ENCODE measurements at places on chromosomes 2 and 18.

- DNase-seq: no peak
Observed at GRCh38 chr2:40964509-40965250, 512.8 kb upstream of the SLC8A1 start.

GRCh38 chr2:222232372-222232771 lies 66.4 kb downstream of the PAX3 start:
- DNase-seq: no peak

DNA sequence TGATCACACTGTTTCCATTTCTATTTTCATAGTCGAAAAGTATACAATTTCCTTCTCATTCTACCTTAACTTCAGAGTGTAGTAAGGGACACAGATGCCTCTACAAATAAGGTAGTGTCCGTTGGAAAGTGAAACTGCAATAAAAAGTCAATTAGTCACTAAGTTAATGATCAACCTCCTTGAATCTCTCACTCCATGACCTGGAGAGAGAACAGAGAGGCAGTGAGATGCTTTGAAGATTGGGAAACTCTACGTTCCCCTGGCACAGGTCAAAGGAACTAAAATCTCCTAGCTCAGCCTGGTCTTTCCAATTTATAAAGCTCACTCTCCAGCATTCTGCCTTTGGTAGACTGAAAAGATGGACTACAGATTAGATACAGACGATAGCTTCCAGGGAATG lies 153.8 kb upstream of the ACAA2 start:
- DNase-seq: no peak

GRCh38 chr2:74399785-74400184 lies 19.7 kb upstream of the DCTN1 start:
- no peak for DNase-seq

DNA sequence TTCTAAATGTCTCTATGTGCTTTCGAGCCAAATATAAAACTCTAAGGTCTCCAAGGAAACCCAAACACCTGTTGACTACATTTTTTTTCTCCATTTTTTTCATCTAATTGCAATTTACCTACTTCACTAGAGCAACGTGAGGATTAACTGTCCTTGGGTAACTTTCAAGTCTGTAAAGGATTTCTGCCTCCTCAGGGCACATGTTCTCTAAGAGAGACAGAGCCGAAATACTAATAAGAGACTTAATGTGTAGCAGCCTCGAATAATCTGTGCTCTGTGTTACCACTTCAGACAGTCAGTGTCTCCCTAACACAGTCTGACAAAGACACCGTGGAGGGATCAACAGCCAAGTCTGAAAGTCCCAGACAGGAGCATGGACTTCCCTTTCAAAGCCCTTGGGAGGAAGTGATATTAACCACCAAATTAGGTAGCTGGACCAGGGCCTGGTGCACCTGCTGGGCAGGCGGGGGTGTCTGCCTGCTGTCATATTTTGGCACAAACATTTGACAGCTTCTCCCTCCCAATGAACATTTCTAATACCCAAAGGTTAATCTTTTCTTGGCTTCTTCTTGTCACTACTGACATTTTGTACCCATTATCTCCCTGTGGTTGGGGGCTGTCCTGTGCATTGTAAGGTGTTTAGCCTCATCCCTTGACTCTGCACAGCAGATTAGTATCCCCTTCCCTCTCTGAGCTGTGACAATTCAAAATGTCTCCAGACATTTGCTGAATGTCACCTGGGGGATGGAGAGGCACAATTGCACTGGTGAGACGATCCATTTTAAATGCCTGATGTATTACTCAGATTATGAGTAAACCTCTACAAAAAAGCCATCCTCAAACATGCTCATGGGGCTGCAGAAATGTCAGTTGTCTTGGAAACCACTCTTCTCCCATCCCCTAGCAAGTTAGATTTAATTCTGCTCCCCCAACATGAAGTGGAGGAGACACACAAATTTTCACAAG lies 45.7 kb upstream of the LYPD1 start:
- no peak for DNase-seq

DNA sequence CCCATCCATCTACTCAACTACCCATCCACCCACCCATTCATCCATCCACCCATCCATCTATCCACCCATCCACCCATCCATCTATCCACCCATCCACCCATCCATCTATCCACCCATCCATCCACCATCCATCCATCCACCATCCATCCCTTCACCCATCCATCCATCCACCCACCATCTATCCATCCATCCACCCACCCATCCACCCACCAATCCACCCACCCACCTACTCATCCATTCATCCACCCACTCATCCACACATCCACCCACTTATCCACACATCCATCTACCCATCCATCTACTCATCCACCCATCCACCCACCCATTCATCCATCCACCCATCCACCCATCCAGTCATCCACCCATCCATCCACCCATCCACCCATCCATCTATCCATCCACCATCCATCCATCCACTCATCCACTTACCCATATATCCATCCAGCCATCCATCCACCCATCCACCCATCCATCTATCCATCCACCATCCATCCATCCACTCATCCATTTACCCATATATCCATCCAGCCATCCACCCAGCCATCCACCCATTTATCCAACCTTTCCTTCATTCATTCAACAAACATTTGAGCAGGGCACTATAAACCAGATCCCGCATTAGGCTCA lies 2.1 kb upstream of the NGEF start:
- no peak for DNase-seq

DNA sequence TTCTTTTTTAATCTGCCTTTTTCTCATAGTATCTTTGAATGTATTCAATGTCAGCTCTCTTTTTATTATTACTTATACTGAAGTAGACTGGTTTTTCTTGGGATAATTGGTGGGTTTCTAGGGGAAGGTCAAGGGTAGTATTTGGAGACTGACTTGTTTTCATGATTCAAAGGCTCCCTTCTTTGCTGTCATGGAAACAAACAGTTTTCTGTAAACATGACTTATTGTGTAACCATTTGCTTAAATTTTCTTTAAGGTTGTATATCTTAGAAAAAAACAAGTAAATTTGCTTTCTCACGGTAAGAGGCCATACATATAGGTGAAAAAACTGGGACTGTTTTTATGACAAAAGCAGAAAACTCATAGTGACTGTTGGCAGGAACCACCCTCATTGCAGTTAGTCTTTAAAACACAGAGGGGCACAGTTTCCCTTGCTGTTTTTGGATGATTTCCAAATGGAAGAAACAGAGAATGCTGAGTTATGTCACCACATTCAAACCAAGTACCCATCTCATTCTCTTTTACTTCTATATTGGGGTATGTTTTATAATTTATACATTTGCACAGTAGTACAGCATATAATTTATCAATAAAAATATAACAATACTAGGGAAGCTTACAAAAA lies 5.8 kb upstream of the RDH14 start:
- peak; percentile 24 for DNase-seq

DNA sequence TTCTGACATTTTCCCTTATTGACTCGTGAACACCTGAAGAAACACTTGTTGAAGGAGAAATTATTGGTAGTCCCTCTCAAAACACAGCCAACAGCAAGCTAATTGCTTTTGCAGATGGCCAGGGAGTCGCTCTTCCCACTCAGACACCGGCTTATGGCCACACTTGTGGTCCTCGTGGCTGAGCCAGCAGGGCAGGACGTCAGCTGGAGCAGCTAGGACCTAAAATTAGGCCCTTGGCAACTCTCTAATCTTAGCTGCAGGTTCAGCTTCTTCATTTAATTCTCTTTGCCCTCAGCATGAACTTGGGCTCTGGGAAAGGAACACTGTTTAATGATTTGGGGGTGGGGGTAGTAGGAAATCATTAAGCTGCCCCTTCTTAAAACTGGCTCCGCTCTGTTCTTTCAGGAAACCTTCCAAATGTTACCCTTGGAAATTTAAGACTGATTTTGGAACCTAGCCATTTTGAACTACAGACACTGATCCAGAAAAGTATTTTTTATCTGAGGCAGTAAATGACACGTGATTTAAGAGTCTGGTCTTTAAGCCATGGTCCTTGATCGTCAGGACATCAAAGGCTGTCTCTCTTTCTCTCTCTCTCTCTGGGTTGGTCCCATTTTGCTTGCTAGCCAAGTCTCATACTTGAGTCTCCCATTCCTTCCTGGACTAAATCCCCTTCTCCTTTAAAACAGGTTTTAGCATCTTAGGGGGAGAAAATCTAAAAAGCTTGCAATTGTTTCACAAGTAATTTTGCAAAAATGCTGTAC lies 77.5 kb downstream of the CDK15 start:
- no peak for DNase-seq

DNA sequence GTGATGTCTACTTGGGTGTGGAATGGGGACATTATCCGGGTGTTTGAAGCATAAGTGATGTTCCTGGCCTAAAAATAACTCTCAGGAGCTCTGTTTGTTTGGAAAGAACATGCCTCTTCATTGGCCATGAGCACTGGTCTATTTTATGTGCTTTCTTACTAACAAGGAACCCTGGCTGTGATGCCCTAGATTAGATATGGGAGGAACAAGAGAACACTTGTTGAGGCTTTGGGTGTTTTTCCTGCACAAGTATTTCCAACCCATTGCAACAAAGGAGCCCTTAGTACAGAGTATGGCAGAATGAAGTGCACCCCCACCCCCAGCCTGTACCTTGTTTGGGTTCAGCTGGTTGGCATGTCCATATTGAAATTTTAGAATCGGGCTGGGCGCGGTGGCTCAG lies 95.9 kb downstream of the SLC4A3 start:
- no peak for DNase-seq

DNA sequence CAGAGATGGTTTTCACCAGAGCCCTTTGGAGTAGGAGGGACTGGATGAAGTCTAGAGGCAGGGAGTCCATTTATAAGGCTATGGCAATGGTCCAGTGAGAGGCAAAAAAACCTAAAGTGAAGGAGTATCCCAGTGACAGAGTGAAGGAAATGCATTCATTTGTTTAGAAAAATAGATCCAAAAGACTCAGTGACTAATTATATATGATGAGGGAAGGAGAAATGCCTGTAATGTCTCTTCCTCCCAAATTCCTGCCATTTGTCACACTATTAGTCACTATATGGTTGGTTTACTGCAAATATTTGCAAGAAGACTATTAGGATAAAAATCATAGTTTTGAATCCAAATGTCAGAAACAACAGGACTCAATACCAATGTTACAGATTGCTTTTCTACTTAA lies 104.2 kb downstream of the ZNF521 start:
- DNase-seq: peak; percentile 51

DNA sequence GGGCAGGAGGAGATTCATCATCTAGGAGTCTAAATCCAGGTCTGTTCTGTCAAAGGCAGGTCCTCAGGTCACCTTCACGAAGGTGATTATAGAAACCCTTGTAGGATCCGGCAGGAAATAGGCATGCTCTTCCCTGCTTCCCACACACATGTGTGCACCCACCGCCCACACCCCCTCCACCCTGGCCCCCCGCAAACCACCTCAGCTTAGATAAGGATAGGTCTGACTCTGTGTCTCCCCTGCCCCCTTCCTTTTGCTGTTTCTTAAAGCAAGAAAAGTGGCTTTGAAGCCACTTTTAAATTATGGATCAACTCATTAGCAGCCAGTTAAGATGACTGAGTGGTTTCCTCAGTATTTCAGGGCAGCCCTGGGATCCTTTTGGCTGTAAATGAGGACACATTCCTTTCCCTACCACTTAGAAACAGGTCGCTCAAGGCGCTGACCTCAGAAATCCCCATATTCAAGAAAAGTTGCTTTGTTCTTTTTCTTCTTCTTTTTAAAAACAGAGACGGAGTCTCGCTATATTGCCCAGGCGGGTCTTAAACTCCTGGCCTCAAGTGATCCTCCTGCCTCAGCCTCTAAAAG lies 14.5 kb upstream of the CIB4 start:
- DNase-seq: no peak

DNA sequence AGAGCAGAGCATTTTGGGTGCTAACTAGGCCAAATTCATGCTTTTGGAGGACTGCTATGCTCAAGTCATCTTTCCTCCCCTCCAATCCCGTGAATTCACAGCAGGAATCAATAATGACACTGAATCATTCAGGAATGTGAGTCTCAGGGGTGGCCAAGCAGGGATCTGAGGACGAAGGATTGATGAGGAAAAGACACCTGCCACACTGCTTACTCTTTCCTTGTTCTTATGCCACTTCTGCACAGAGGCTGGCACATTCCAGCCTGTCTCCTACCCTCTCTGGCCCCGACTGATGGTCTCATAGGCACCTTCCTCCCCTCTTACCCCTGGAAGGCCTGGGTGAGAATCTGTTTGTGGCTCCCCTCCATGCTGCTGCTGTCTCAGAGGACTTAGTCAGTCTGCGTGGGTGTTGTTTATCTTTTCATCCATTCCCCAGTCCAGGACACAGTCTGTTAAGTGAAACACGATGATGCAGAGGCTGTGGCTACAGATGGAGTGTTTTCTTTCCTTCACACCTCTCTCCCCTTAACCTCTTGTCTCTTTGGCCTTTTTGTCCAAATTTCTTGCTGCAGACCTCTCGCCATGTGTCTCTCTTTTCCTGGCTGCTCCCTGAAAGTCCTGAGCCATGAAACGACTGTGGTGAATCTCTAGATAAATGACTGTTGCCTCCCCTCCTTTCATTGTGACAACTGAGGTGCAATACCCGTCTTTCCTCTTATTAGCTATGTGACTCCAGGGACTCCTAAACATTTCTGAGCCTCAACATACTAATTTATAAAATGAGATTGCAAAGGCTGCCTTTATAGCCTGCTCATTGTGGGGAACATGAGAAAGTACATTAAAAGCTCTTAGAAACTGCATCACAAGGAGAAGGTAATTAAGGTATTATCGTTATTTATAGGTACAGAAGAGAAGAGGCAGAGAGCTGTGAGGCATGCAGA lies 86.9 kb downstream of the RDH14 start:
- DNase-seq: peak; percentile 70
